ENCODE measurements at places on chromosomes 5 and 9.

DNA sequence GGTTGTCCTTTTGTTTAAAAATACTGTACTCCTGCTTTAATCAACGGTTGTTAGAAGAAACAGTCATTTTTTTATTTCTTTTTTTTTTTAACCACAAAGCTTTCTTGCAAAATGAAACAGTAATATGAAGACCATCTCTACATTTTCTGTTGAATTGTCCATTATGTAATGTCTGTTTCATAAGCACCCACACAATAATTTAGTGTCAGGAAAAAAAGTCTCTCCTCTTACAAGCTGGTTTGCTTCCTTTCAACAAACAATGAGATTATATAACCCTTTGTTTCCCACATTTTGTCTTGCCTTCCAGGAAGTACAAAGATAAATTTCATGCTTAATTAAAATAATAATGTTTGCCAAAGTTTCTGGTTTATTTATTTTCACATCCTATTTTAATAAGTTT lies 16.7 kb downstream of the CTNNAL1 start:
- no peak for DNase-seq

DNA sequence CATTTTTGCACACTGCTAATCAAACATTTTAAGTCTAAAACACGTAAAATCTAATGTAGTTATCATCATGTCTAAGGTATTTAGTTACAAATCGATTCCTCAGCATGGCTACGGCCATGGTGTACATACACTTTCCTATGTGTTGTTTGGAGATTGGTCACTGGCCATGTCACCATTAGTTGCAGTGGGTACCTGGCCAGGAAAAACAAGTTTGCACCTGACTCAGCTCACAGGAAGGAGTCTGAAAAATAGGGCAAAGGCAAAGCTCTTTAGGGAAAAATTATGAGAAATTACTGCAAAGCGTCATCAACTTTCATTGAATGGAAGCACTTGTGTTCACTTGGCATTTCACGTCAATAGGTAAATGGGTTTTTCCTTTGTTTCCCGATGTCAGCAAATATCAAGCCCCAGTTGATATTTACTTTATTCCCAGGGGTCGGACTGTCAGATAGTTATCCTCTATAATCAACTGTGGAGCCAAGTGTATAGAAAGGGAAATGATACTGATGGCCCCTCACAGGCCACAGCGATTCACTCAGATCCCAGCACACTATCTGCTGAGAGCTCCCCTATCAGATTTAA lies 626.0 kb upstream of the ADAMTS16 start:
- no peak for DNase-seq

DNA sequence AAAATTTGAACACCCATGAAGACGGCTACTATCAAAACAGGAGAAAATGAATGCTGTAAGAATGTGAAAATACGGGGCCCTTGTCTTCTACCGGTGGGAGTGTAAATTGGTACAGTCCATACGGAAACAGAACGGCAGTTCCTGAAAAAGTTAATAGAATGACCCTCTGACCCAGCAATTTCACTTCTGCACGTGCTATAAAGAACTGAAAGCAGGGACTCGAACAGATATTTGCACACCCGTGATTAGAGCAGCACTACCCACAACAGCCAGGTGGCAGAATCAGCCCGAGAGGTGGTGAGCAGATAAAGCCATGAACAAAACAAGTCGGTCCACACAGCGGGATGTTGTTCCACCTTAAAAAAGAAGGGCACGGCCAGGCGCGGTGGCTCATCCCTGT lies 22.6 kb upstream of the SLC12A7 start:
- no peak for DNase-seq

GRCh38 chr5:34047774-34048572 lies 5.0 kb upstream of the C1QTNF3 start:
- DNase-seq = no peak

Data from activated T-cell treated with anti-CD3 and anti-CD28 coated beads for 1 hour (primary cell).